ENCODE measurements at places on chromosomes 11 and 22. TPM values are rescaled to one million over a fixed set of nuclear protein-coding genes. Genes with fewer than 3 reads are reported as not detected.

Gene GRIA4
- total RNA-seq, result 12.2 TPM

Gene TMEM45B
- not detected for total RNA-seq

Gene ARHGAP20
- 4.2 TPM for total RNA-seq

Gene NLRP10
- 3.9 TPM for total RNA-seq

Gene IRAG1
- total RNA-seq, result 66.0 TPM

Gene MRPL48
- 30.3 TPM for total RNA-seq

Gene SLC5A1
- total RNA-seq, result not detected

Gene BEST1
- 3.2 TPM for total RNA-seq

Gene CFAP300
- total RNA-seq, result 4.7 TPM

Gene APLNR
- not detected for total RNA-seq

Gene PHOX2A
- not detected for total RNA-seq

Gene OR52D1
- total RNA-seq, result not detected

Gene MPEG1
- total RNA-seq, result not detected

Gene NCAM1
- 2.9 TPM for total RNA-seq

Gene SERHL2
- 2.2 TPM for total RNA-seq

Gene BIK
- total RNA-seq, result 0.86 TPM

Gene PYGM
- total RNA-seq, result 1.7 TPM

Gene EFCAB6
- total RNA-seq, result 0.32 TPM

Gene INCENP
- total RNA-seq, result 26.7 TPM

Gene SUSD2
- 0.64 TPM for total RNA-seq

Gene DUSP8
- 0.64 TPM for total RNA-seq

Gene GGTLC3
- not detected for total RNA-seq

Gene MYO7A
- 0.43 TPM for total RNA-seq

Gene OR8G5
- not detected for total RNA-seq

Gene PDHX
- 66.9 TPM for total RNA-seq

Gene TBX10
- total RNA-seq, result not detected

Gene CCDC87
- 0.64 TPM for total RNA-seq

Gene KCNJ11
- total RNA-seq, result not detected

Gene PANX2
- 0.43 TPM for total RNA-seq

Gene IL10RA
- total RNA-seq, result not detected

Gene KCNJ4
- not detected for total RNA-seq

Gene MEI1
- total RNA-seq, result 2.2 TPM

Gene SLC22A12
- not detected for total RNA-seq

Gene PAMR1
- 493 TPM for total RNA-seq

Gene SESN3
- 2.3 TPM for total RNA-seq

Gene GRAP2
- total RNA-seq, result under 0.01 TPM

Gene ZC3H12C
- total RNA-seq, result 15.5 TPM
